Esophagus mucosa (tissue), 1 donor: ENCODE measurements at places on chromosomes 16 and 17.

- ATAC-seq, result no peak
These were observed 16.3 kb downstream of the PRPSAP1 start for GRCh38 chr17:76337413-76337777.

DNA sequence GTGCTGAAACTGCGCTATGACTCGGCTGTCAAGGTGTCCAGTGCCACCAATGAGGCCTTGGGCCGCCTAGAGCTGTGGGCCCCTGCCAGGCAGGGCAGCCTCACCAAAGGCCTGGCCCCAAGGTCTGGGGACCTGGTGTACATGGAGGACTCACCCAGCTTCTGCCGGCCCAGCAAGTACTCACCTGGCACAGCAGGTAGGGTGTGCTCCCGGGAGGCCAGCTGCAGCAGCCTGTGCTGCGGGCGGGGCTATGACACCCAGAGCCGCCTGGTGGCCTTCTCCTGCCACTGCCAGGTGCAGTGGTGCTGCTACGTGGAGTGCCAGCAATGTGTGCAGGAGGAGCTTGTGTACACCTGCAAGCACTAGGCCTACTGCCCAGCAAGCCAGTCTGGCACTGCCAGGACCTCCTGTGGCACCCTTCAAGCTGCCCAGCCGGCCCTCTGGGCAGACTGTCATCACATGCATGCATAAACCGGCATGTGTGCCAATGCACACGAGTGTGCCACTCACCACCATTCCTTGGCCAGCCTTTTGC is 25.0 kb downstream of the WNT9B start:
- peak; percentile 96 for ATAC-seq

DNA sequence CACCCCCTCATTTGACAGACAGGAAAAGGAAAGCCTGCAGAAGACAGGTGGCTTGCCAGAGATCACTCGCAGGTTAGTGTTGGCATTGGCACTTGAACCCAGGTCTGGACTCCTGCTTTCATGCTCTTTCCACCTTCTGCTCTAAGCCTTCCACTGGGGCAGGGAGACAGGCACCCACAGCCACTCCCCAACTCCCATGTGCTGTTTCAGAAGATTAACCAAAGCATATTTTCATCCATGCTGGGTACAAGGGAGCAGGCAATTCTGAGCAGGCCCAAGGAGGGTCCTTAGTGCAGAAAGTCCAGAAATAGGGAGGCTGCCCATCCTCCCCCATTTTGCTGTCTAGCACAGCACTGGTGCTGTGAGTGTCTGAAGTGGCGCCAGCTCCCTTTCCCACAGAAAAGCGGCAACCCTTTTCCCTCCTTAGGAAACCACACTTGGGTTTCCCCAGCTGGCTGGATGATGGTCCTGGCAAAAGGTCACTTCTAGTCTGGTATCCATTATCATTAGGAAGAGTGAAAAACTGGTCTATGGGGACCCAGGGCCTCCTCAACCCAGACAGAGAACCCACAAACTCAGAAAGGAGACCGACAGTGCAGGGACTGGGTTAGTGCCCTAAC is 2.0 kb upstream of the CAVIN1 start:
- no peak for ATAC-seq

- no peak for ATAC-seq
These were observed 1.3 kb downstream of the SLC2A4 start for GRCh38 chr17:7282752-7283321.

GRCh38 chr17:50565402-50566350 is 5.2 kb downstream of the CACNA1G start:
- no peak for ATAC-seq

DNA sequence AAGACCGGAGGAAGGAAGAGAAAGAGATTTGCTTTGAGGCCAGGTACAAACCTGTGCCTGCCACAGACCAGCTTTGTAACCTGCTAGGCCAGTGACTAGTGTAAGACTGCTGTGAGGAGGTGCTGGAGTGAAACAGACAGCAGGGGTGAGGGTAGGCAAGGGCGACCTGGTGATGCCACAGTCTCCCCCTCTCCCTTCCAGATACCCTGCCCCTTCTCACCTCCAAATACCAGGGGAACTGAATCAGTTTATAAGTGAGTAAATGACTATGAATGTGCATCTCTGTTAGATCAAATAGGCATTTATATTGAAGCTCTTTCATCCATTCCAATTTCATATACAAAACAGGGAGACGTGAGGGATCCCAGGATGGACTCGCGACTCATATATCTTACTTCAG is 9.4 kb downstream of the SEC14L1 start:
- ATAC-seq, result no peak
